Renal pelvis (tissue), 12 donors: ENCODE measurements at places on chromosomes 16 and 17. TPM values are rescaled to one million over a fixed set of nuclear protein-coding genes. Genes with fewer than 3 reads are reported as not detected.

CMIP gene
- polyA plus RNA-seq, result 43.5 TPM

C17orf107 gene
- polyA plus RNA-seq, result 1.6 TPM

CCDC144A gene
- polyA plus RNA-seq, result 0.79 TPM

- no peak for DNase-seq
These were observed 175.3 kb downstream of the NPIPB11 start for GRCh38 chr16:29231244-29231643.

GRCh38 chr16:67311607-67312488 lies 14.7 kb downstream of the KCTD19 start:
- peak; percentile 57 for DNase-seq

DNA sequence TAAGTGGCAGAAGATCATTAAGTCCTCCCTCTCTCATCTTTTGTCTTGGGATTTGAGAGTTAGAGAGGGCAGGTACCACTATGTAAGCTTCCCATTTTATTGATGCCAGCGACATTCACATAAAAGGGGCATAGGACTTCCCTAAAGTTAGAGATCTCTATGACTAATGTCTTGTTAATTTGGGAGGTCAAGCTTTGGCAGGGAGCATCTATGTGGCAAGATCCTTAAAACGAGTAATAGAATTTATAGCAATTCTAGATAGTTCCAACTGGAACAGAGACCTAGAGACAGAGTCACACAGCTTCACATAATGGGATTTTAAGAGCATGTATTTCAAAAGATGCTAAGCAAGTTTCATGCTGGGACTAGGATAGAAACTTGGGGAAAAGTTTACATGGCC lies 308.0 kb downstream of the MAP2K6 start:
- no peak for DNase-seq

- no peak for DNase-seq
These were observed 311.4 kb downstream of the CBLN1 start for GRCh38 chr16:48970216-48970615.

GRCh38 chr17:60720763-60721531 lies 43.3 kb downstream of the BCAS3 start:
- DNase-seq, result peak; percentile 68
